ENCODE measurements at places on chromosomes 7 and 10.
A peak's percentile ranks its signal among the peaks of the same experiment; 100 is the strongest.

DNA sequence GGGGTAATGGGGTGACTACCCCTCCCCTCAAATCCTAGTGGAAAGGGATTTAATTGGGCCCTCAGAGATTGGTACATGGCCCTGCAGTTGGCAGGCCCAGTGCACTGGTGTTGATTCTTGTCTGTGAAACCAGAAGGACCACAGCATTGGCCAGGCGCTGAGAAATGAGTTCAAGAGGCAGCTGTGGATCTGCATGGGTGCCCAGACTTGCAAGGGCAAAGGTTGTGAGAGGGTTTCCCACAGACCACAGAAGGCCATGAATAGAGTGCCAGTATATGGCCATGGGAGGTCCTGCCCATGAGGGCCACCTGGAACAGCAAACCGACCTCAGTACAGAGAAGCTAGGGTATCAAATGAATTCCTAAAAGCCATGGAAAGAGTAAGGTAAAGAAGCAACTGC, 32.9 kb downstream of the TMEM168 start:
- DNase-seq, result no peak

DNA sequence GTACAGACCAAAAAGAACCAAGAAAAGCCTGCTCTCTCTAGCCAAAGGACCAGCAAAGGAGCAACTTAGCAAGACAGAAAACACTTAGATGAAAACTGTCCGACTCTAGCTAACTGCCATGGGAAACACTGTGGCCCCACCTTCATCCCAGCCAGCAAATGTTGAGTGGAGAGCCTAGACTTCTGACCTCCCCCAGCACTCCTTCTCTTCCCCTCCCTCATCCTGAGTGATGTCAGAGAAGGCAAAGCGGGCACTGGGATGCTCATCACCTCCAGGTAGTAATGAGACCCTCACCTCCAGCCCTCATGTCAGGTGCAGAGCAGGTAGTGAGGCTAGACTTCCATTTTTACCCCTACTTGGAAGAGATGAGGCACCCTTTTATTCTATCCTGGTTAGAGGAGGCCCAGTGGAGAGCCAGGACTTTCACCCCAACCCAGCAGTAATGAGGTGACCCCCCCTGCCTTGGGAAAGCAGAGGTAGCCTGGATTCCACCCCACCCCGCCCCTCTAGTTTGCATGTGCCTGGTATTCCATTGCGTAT, 16.9 kb downstream of the CUZD1 start:
- DNase-seq, result no peak

DNA sequence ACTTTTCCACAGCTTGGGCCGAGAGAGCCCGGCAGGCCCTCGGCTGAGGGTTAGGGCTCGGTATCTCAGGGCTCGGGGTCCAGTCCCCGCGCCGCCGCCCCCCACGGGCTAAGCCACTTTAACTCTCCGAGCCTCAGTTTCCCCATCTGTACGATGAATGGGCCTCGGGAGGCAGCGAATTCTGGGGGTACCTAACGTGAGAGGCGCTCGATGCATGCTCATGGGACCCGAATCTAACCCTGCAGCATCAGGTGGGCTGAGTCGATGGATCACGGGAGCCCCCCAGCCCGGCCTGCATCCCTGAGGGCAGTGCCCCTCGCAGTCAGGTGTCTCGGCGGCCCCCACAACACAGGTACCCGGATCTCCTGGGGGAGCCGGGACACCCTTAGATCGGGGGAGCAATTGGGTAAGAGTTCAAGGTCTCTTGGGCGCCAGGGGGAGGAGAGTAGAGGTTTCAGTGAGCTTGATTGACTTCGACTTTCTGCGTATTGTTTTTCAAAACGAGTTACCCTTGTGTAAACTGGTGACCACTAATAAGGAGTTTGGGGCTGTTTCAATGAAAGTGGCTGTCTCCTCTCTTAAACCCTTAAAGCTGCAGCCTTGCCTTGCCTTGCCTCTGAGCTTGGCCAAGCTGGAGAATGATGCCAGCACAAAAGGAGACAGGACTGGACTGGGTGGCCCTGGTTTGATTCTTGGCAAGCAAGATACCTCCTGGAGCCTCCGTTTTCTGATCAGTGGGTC, 631 bp downstream of the POR start:
- peak; percentile 54 for DNase-seq

GRCh38 chr7:149285603-149286002, 23.6 kb downstream of the ZNF783 start:
- DNase-seq, result peak; percentile 31

GRCh38 chr10:85032981-85033380, 704.6 kb downstream of the CCSER2 start:
- DNase-seq, result no peak

DNA sequence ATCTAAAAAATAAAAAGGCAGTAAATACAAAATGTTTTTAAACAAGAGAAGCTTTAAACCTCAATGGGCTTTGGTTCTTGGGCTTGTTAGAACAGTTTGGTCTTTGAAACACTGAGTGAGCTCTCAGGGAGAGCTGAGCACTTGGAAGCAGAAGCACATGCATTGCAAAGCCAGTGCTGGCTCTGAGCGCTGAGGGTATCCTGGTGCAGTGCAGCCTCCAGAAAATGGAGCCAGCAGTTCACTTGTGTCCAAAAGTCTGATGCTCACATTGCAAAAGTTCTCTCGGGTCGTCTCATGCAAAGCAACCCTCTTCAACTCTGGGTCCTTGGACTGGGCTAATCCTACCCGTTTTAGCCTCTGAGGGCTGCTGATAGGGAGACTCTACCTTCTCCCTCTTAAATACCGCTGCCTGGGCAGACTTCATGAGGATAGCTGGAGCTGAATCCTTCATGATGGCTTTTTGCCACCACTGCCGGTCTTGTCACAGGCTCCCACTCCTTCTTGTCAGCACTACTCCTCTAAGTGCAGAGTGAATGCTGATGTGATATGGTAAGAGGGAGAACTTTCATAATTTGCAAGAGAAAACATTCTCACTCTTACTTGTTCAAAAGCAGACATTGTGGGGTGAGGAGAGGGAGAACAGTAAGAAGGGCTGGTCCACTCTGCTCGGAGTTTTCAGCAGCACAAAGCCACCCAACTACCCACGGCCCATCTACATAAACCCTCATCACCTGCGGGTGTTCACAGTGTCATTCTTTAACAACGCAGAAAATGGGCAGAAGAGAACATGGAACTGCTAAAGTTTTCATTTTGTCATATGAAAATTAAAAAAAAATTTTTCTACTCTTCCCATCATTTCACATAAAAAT, 42.2 kb upstream of the BMPER start:
- no peak for DNase-seq

- no peak for DNase-seq
These were observed 31.9 kb downstream of the PALD1 start for GRCh38 chr10:70510453-70510852.

DNA sequence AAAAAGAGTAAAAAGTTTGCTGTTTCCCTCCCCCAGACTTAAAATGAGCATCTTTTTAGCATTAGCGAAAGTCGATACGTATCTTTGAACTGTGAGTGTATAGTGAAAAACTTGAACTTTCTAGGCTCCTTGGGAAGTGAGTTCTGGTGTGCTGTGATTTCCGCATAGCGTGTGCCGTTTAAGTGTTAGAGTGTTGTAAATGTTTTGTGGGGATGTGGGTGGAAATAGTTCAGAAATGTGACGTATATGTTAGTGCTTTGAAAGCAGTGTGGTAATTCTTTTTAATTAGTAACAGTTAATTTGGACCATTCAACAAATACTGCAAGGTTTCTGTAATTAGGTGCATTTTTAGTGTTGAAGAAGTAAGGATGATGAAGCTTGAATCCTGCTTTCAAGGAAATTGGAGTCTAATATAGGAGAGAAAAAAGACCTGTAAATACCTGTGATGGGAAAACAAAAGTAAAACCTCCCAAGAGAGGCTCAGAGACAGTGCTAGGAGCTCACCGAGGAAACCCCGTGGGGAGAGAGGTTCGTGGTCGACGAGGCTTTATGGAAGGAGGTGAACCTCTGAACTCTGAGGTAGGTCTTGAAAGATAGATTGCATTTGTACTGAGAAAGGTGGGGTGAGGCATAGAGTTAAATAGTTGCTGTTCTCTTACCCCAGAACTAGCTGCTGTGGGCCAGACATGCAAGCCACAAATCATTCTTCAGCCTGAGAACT, 40.8 kb downstream of the RBM33 start:
- no peak for DNase-seq

DNA sequence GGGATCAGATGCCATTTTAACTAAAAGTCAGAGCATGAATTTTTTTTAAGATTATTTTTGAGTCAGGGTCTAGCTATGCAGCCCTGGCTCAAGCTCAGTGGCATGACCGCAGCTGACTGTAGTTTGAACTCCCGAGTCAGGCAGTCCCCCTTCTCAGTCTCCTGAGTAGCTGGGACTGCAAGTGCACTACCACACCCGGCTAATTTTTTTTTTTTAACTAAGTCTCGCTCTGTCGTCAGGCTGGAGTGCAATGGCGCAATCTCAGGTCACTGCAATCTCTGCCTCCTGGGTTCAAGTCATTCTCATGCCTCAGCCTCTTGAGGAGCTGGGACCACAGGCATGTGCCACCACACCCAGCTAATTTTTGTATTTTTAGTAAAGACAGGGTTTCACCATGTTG, 7.8 kb downstream of the TAS2R41 start:
- no peak for DNase-seq
